ENCODE measurements at places on chromosomes 1 and 21.
A peak's percentile ranks its signal among the peaks of the same experiment; 100 is the strongest.

DNA sequence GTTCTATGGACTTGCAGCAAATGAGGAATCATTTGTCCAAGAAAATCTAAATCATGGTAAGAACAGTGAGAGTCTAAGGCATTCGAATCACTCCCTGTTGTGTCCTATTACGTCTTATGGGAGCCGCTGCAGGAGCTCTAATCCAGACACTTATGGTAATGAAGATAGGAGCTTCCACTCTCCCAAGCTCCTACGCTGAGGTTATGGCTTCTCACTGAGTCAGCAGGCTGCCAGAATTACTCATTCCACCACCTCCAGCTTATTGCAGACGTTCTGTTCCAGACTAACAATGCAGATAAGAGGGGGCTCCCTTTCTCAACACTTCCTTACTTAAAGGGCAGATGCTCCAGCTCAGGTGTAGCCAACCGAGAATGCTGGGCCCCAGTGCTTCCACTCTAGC, 212.6 kb downstream of the GREM2 start:
- DNase-seq = peak; percentile 81

DNA sequence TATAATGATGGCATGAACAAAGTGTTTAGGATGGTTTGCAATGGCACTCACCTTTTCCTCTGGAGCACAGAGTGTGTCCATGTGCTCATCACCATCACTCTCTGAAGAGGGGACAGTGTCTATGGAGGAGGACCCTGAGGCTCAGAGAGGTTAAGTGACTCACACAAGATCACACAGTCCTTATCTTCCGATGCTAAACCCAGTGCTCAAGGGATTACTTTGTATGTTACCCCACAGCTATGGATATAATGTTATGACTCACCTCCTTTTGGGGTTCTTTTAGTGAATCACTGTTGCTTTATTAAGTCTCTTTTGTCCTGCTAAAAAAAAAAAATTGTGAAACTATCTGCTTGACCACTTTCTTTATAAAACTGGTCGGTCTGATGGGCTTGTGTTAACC, 67.6 kb downstream of the TENT5C start:
- DNase-seq = peak; percentile 30

DNA sequence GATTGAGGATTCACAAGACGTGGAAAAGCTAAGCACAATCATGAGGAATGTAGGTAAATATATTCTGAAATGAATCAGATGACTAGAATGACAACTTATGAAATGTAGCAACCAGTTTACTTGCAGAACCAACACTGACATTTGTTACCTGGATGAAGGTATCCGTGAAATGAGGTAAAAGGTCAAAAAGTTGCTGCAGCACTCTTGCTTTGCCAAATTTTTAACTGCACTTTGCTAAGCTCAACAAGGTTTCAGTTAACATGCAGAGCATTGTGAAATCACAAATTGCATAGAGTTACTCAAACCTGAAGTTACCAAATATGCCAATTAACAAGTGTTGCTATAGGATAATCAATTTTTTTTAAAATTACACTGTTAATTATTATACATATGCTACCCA, 1280.1 kb downstream of the KCNT2 start:
- peak; percentile 5 for DNase-seq

DNA sequence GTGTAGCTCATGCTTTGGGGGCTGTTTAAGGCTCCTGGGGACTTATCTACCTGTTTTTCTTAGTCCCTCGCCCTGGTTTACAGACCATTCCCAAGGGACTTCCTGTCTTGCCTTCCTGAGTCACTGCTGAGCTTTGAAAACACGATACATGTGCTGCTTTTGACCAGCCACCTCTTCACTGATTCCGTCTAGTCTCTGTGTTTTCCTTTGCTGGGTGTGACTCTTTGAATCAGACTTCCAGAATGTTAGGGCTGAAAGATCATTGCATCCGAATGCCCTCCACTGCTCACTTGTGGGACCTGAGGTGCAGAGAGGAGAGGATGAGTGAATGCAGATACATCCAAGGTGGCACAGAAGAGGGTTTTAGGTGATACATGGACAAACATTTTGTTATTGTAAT, 35.4 kb upstream of the CITED4 start:
- no peak for DNase-seq

Measured in hepatocyte (in vitro differentiated cells).